ENCODE measurements at places on chromosomes 16 and 17.

DNA sequence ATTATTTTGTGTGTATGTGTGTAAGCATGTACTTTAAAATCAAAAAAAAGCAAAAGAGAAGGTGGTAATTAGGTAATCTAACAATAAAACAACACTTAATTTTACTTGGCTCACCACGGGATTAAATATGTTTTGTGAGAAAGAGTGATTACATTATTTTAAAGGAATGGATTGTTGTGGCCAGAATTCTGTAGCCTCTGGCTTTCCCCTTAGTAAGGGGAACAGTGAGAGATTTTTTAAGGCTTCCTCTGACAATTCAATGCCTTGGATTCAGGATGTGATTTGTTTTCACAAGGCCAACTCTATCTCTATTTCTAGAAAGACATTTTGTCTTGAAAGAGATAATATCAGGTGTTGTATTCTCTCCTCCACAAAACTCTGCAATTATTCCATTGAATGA is 560.3 kb upstream of the CDH8 start:
- no peak for DNase-seq

- DNase-seq = no peak
These were observed 82.5 kb downstream of the C17orf67 start for GRCh38 chr17:56751145-56751738.

DNA sequence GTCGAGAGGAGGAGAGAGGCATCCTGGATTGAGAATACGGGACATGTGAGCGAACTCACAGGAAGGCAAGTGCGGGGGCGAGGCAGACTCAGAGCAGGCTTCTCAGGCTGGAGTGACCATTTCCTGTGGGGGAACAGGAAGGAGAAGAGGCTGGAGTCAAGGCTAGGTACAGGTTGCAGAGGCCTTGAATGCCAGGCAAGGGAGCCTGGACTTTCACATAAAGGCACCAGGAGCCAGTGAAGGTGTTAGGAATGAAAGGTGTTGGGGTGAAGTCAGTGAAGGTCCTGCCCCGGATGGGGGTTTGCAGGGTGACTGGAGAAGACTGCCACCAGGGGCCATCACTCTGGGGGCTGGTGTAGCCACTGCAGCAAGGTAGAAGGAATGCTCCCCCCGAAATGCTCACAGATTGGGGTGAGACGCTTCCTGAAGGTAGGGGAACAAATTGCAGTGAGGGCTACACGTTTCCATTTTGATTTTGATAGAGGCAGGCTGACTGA is 5.3 kb upstream of the GPRC5C start:
- DNase-seq = no peak

DNA sequence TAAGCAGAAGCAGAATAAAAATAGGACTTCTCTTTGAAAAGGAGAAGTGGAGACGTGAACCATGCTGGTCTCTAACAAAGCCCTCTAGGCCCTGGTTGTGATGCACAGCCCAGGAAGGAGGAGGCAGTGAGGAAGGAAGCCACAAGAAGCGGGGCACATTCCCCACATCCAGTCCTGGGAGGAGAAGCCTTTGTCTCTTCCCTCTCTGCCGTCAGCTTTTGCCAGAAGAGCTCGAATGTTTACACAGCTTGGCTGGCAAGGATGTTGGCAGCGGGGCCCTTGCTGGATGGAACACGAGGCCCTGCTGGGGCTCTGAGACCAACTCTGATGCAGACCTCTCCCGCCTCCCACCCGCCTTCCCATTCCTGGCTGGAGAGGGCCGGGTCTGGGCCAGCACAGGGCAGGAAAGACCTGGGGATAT is 91.3 kb downstream of the MAF start:
- peak; percentile 91 for DNase-seq

DNA sequence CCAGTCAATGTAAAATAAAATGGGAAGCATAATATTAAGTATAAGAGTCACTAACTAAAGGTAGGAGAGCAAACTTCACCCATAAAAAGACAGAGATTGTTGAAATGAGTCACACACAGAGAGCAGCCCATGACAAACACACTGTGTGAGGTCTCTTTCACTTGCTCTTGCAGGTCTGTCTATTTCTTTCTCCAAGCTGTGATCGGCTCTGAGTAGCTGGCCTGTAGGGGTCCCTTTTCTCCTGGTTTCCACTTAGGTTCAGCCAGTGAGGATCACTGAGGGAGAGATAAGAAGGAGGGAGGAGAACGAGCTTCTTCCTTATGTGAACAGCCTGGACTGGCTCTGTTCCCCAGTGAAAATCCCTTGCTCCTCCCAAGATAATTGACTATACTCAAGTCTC is 133.7 kb upstream of the HS3ST3A1 start:
- no peak for DNase-seq

DNA sequence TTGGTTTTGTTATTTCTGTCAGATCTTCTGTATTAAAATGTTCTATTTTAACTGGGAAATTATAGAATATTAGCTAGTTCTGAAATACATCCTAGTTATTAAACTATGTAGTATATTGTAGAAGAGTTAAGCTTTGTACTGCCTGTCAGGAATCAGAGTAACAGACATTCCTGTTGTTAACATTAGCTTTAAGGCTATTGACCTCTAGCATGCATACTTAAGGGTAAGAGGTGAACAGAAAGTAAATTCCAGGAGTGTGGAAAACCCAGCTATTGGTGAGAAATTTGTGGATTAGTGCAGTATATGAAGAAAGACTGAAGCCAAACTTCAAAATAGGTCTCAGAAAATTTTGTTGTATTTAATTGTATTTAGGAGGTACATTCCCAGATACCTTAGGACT is 111.3 kb downstream of the CHD9 start:
- DNase-seq = no peak

GRCh38 chr17:3503285-3503684 is 27.5 kb downstream of the ASPA start:
- DNase-seq = no peak

DNA sequence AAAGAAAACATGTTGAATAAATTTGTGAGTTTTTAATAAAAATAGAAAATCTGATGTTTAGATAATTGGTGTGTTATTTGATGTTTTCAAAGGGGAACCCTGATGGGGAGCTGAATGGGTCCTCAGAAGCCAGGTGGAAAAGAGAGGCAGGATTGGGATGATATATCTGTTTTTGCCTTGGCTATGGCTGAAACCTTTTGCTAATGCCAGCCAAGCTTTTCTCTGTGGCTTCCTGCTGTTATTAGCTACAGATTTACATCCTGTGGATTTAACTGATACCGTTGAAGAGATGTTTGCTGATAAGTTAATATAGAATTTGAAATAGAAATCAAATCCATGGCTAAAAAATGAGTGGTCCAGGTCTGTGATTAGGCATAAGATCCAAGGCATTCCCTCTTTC is 4.2 kb upstream of the AATF start:
- no peak for DNase-seq

GRCh38 chr17:61159221-61159814 is 240.3 kb upstream of the TBX2 start:
- DNase-seq = no peak

GRCh38 chr17:45021607-45022287 is 29.7 kb downstream of the DCAKD start:
- no peak for DNase-seq

GRCh38 chr16:49740256-49740655 is 115.7 kb downstream of the ZNF423 start:
- DNase-seq = no peak

DNA sequence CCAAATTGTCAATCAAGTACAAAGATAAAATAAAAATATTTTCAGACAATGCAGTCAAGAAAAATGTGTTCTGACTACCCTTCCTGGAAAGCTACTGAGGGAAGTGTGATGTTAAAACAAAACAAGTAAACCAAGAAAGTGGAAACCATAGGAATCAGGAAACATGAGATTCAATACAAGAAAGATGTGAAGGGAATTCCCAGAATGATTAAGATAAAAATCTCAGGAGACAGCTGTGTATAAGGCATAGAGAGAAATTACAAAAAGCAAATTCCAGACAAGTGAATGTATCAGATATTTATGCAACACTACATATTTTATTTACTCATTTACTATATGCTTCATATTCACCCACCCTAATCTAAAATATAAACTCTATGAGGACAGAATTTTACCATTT is 32.2 kb downstream of the TRIM37 start:
- DNase-seq = no peak

GRCh38 chr16:68190736-68191510 is 45.0 kb downstream of the ESRP2 start:
- DNase-seq = no peak

DNA sequence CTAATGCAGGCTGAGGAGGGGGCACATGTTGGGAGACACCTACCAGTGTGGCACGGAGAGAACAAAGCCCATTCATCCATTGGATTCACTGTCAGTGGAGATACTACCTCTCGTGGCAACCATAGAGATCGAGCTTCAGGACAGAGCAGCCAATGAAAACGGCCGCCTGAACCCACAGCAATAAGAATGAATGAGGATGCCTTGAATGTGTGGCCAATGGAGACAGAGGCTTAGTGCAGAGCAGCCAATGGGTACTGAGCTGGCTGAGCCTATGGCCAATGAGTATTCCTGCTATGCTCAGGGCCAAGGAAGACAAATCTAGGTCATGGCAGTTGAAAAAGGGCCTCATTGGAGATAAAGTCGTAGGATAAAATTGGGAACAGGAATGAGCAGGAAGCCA is 10.9 kb downstream of the ARHGEF15 start:
- no peak for DNase-seq

DNA sequence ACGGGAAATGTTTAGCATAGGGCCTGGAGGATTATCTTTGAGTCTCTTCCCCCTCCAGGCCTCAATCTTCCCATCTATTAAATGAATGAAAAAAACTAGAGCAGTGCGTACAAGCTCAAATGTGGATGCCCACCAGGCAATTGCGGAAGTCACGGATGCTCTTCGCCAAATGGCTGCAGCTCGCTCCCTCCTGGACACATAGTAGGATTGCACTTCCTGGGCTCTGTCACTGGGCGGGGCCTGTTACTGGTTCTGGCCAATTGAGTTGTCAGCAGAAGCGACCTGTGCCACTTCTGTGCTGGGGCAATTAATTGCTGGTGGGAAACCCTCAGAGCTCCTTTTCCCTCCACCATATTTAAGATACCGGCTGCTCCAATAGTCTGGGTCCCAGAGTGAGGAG is 168.2 kb upstream of the IRX6 start:
- no peak for DNase-seq

DNA sequence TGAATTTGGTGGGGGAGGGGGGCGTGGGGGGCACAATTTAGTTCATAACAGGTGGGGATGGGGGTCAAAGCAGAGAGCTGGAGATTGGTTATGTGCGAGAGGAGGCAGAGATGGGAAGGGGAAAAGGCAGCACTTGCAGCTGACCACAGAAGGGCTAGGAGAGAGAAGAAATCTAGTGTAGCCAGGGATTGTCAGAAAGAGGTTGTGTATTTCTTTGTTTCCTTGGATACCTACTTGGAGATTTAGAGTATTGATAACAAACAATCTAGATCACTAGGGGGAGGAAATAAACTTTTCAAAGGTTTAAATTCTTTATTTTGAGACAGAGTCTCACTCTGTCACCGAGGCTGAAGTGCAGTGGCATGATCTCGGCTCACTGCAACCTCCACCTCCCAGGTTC is 47.1 kb upstream of the YPEL2 start:
- no peak for DNase-seq

- DNase-seq = peak; percentile 71
These were observed at the start of gene CYB5B for GRCh38 chr16:69424053-69424934. CYB5B (plus strand) TSS chr16:69424619; CDS start chr16:69424684, 65 bp downstream.

Data from cerebellar nuclear complex (tissue), 1 donor.